ENCODE measurements at places on chromosomes 6 and 20. TPM values are rescaled to one million over a fixed set of nuclear protein-coding genes. Genes with fewer than 3 reads are reported as not detected.
A peak's percentile ranks its signal among the peaks of the same experiment; 100 is the strongest.

- no peaks in the 10 kb centered on the region for H3K27me3 ChIP-seq
- DNase-seq = peak; percentile 76
- H3K36me3 ChIP-seq = no peaks in the 10 kb centered on the region
- H3K4me3 ChIP-seq = no peak overlapping the region
- no peak overlapping the region for H3K27ac ChIP-seq
These were observed 41.8 kb upstream of the ARFGEF2 start for GRCh38 chr20:48879612-48880245.

- peaks cover 18% of the 10 kb centered on the region for H3K4me1 ChIP-seq
- no peak for DNase-seq
- no peak overlapping the region for H3K27ac ChIP-seq
- H3K27me3 ChIP-seq = no peaks in the 10 kb centered on the region
- H3K36me3 ChIP-seq = no peaks in the 10 kb centered on the region
These were observed 86.3 kb downstream of the SLC22A23 start for GRCh38 chr6:3370361-3371221.

DNA sequence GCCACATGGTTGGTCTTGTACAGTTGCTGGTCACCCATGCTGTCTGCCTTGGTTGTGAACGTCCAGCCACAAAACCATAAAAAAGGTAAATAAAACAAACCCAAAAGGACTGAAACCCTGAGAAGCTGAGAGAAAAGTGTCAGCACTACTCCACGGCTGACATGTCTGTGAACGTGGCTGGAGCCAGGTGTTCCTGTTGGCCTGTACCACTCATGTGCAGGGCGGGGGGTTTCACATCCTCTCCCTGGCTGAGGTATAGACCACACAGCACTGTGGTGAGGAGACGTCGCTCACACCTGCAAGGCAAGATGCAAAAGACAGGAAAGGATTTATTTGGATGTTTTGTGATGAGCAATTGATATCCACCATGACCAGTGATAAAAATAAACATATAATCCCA lies 51.9 kb upstream of the MRPS10 start:
- H3K27me3 ChIP-seq = no peaks in the 10 kb centered on the region
- no peak for DNase-seq
- H3K36me3 ChIP-seq = peaks cover 67% of the 10 kb centered on the region
- H3K4me3 ChIP-seq = no peak overlapping the region
- H3K4me1 ChIP-seq = no peaks in the 10 kb centered on the region

GRCh38 chr6:37441651-37442050 lies 8.6 kb downstream of the CMTR1 start:
- H3K27me3 ChIP-seq = no peaks in the 10 kb centered on the region
- H3K36me3 ChIP-seq = peaks cover 84% of the 10 kb centered on the region
- H3K4me1 ChIP-seq = no peaks in the 10 kb centered on the region
- no peak for DNase-seq
- no peak overlapping the region for H3K27ac ChIP-seq
- H3K4me3 ChIP-seq = no peak overlapping the region

GRCh38 chr6:80142586-80142985 lies 36.1 kb downstream of the BCKDHB start:
- no peaks in the 10 kb centered on the region for H3K27me3 ChIP-seq
- no peak overlapping the region for H3K27ac ChIP-seq
- no peaks in the 10 kb centered on the region for H3K4me1 ChIP-seq
- no peak overlapping the region for H3K4me3 ChIP-seq
- DNase-seq = no peak

GRCh38 chr20:38338849-38339520 lies 7.3 kb upstream of the LBP start:
- H3K27ac ChIP-seq = no peak overlapping the region
- no peaks in the 10 kb centered on the region for H3K4me1 ChIP-seq
- no peak overlapping the region for H3K4me3 ChIP-seq

Gene GCNT2
- polyA plus RNA-seq = 3.5 TPM

Gene PSMB1
- polyA plus RNA-seq = 558 TPM

Data from CD14-positive monocyte (primary cell).